ENCODE measurements at places on chromosomes 1 and 21.

DNA sequence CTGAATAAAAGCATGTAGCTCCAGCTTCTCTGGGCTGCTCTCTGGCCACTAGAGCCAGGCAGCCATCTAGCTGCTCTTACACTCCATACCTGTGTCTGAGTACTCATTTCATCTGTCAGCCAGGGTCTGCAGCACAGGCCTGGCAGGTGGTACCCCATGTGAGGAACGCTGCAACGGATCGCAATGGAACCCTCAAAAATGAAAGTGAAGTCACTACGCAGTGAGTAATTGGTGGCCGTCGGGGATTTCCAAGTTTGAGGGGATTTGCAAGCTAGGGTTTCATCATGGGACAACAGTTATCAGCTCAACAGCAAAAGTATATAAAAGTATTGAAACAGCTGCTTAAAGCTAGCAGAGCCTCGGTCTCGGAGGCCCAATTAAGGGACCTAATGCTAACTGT lies 186.7 kb downstream of the HFM1 start:
- no peak for DNase-seq

- DNase-seq: peak; percentile 42
Observed at GRCh38 chr1:20153000-20153418, 13.9 kb downstream of the PLA2G2F start.

DNA sequence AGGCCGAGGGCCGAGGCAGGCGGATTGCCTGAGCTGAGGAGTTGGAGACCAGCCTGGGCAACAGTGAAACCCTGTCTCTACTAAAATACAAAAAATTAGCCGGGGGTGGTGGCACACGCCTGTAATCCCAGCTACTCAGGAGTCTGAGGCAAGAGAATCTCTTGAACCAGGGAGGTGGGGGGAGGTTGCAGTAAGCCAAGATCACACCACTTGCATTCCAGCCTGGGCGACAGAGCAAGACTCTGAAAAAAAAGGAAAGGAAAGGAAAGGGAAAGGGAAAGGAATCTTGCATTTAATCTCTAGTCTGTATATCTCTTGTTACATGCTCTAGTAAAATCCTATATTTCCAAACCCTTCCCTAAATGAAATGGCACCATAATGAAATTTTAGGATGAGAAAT lies 328.3 kb upstream of the ADGRL2 start:
- no peak for DNase-seq

GRCh38 chr1:56065729-56066128 lies 513.6 kb downstream of the PLPP3 start:
- DNase-seq: no peak

DNA sequence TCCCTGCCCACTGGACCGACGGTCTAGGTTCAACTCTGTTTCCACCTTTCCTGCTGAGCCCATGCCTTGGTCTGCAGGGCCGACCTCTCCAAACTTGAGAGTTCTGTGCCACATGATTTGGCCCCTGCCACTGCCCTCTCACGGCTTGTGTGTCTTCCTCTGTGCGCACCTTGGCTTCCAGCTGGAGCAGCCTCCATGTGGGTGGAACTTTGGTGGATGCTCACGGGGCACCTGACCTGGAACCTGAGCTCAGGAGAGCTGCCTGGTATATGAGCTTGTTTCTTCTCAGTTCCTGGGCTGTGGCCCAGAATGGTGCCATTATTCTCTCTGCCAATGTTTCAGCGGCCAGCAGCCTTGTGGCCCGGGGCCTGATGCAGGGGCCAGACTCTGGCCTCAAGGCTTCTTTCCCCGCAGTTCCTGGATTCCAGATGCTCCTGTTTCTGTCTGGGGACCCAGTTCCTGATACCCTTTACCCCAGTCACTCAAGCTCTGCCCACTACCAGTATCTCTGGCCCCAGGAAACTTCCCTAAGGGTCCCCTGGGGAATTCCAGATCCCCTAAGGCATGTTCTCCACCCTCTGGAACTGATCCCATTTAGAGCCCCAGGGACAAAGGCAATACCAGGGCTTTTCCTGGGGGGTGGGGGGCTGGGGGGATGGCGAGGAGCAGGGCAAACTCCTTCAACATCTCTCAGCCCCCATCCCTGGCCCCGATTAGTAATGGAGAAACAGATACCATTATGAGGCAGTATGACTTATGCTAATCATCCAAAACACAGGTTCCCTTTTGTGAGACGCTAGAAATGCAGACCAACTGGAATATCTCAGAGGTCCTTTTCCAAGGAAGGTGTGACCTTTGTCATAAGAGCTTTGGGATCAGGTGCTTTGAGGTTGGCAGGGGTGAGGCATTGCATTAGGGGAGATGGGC lies 11.1 kb downstream of the QSOX1 start:
- no peak for DNase-seq

DNA sequence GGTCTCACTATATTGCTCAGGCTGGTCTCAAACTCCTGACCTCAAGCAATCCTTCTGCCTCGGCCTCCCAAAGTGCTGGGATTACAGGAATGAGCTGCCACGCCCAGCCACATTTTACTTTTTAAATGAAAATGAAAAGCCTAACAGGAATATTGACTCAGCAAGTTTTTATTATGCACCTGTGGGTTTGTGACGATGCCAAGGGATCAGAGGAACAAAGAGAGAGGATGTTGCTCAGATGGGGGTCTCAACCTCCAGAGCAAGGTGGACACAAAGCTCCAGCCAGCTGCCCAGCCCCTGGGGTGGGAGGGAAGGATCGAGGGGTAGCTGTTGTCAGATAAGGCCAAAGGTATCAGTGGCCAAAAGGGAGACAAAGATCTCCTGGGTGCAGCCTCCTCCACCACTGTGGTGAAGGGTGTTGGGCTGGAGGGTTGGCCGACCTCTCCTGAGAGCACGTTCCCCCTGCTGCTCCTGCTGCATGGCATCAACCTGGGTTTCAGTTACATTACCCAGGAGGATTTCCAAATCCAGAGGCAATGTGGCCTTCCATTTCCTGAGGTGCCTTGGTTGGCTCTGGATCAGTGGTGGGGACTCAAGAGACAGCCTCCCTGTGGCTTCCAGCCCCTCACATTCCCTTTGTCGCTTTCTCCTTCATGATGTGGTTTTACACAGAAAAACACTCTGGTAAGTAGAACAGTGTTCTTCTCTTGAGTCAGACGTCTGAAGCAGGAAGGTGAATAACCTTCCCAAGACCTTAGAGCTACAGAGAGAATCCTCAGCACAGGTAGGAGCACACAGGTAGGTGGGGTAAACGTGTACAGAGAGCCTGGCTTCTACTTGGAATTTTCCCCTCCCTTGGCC lies 34.2 kb downstream of the ZNF496 start:
- no peak for DNase-seq

- no peak for DNase-seq
Observed at GRCh38 chr1:186819126-186819525, 9.6 kb upstream of the PLA2G4A start.

DNA sequence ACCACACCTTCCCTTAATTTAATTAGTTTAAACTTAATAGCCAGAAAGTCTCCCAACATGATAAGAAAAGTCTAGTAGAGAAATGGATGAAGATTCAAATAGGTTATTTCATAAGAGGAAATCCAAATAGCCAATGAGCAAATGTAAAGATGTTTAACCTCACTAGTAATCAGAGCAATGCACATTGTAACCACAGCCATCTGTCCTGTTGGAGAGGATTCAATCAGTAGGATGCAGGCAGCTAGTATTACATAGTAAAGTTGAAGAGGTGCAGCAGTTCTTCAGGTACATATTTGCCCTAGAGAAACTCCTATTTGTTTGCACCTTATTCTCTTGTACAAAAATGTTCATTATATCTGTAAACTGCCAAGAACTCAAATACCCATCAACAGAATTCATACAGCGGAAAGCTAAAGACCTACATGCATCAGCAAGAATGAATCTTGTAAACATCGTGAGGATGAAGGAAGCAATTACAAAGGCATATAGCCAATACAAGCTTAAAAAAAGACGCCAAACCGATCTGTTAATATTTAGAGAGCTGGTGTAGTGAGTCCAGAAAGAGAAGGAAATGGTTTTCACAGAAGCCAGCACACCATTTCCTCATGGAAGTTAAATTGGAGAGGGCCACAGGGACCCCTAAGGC lies 27.9 kb downstream of the DIP2A start:
- no peak for DNase-seq

GRCh38 chr1:63724375-63724899 lies 49.4 kb upstream of the ROR1 start:
- no peak for DNase-seq

GRCh38 chr21:27536319-27536718 lies 569.4 kb upstream of the ADAMTS5 start:
- DNase-seq: no peak

DNA sequence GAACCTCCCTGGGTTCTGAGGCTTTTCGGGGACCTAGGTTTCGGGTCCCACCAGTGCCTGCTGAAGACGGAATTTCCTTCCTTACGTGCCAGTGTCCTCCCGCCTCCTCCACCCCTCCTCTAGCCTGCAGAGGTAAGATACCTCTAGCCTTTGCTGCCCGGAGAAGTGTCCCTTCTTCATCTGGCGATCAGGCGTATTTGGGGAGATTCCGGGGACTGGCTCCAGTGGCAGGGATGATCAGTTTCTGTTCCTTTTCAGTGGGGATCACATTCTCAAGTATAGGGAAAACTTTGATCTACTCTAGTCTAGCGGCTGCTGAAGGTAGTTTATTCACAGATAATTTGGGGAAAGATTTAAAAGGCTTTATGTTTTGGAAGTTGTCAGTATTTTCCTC lies 674 bp downstream of the CEP350 start:
- no peak for DNase-seq

- DNase-seq: no peak
Observed at GRCh38 chr1:77356136-77356535, 74.3 kb downstream of the AK5 start.

DNA sequence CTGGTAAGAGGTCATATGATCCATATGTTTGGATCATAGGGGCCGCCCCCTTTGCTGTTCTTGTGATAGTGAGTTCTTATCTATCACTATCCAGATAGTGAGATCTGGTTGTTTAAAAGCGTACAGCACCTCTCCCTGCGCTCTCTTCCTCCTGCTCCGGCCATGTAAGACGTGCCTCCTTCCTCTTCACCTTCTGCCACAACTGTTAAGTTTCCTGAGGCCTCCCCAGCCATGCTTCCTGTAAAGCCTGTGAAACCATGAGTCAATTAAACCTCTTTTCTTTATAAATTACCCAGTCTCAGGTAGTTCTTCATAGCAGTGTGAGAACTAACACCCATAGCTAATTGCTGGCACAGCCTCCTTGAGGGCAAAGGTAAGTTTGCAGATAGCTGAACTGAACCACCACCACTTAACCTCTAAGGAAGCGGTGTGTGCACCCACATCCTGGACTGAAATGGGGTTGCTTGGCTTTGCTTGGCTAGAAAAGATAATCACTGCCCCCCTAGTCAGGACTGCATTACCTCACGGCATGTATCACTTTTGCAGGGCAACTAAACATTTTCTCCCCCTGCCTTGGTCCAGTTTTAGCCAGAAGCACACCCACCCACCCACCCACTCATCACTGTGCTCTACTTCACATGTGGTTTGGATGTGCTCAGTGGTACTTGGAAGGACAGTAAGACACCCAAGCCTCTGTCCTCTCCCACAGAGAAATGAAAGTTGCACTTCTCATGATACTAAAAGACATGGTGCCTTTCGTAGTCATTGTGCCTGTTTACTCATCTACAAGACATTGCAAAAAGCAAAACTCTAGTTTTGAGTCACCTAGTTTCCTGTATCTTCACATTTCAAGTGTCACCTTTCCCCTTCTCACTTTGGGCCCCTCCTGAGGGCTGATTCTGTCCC lies 23.1 kb upstream of the PTAFR start:
- DNase-seq: no peak

DNA sequence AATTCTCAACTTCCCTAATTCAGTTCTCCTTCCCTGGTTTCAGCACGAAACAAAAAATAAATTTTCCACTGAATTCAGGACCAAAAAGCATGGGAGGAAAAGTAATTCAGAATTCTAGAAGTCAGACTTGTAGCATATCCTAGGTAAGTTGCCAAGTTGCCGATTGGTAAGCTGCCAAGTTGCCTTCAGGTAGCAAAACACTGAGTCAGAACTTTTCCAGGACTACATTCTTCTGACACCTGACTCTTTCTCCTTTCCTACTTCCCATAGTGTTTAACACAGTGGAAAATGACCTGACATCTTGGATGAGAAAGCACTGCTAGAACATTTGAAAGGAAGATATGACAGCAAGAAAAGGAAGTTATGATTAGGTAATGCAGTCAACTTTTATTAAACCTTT lies 322.8 kb downstream of the SPATA17 start:
- DNase-seq: no peak

DNA sequence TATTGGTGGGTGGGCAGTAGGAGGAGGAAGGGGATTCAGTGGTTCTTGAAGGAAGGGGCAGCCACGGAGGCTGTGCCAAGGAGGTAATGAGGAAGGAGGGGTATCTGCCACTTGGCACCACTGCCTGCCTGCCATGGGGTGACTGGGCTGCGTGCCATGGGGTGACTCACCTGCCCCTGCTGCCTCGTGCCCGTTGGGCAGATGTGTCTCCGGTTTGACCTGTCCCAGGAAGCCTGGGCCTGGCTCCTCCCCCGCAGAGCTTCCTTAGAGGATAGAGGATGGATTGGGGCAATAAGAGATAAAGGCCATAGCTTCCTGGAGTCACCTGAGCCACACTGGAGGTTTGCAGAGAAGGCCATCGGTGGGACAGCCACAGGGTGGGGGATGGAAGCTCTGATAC lies 1.7 kb downstream of the PADI3 start:
- DNase-seq: no peak

GRCh38 chr21:25464275-25464674 lies 143.0 kb downstream of the MRPL39 start:
- DNase-seq: no peak

DNA sequence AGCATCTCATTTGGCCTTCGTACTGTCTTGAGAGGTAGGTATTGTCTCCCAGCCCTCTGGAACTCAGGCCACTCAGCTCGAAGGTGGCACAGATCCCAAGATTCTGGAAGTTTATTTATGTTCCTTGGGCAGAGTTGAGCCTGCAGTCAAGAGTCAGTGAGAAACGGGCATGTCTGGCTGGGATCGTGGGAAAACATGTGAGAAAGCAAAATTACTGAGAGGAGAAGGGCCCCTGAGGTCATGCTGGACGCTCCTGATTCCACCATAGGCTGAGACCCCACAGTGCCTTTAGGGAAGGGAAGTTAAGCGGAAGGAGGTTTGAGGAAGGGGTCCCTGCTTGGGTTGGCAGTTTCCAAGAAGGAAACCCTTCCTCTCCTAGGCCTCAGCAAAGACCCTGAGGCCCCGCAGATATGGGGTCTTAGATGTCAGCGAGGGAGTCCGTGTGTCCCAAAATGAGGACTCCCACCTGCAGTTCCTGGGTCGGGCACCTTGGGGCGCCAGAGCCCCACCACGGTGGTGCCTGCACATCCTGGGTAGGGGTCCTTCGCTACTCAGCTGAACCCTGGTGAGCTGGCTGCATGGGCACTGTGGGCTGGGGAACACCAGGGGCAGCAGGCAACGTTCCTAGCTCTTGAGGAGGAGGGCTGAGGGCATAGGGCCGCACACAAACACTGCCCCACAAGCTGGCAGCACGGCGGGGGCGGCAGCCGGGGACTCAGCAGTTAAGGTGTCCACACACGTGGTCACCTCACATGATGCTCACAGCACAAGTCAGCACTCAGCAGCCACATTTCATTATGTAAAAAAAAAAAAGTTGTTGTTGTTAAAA lies 12.3 kb upstream of the SEMA4A start:
- DNase-seq: peak; percentile 54

- DNase-seq: no peak
Observed at GRCh38 chr1:206557636-206558473, 50.5 kb downstream of the RASSF5 start.

GRCh38 chr1:174580801-174581200 lies 133.0 kb downstream of the GPR52 start:
- DNase-seq: no peak
